ENCODE measurements at places on chromosomes 3 and 15. TPM values are rescaled to one million over a fixed set of nuclear protein-coding genes. Genes with fewer than 3 reads are reported as not detected.

Gene SLC28A1
- total RNA-seq: not detected

Gene CCDC54
- not detected for total RNA-seq

DNA sequence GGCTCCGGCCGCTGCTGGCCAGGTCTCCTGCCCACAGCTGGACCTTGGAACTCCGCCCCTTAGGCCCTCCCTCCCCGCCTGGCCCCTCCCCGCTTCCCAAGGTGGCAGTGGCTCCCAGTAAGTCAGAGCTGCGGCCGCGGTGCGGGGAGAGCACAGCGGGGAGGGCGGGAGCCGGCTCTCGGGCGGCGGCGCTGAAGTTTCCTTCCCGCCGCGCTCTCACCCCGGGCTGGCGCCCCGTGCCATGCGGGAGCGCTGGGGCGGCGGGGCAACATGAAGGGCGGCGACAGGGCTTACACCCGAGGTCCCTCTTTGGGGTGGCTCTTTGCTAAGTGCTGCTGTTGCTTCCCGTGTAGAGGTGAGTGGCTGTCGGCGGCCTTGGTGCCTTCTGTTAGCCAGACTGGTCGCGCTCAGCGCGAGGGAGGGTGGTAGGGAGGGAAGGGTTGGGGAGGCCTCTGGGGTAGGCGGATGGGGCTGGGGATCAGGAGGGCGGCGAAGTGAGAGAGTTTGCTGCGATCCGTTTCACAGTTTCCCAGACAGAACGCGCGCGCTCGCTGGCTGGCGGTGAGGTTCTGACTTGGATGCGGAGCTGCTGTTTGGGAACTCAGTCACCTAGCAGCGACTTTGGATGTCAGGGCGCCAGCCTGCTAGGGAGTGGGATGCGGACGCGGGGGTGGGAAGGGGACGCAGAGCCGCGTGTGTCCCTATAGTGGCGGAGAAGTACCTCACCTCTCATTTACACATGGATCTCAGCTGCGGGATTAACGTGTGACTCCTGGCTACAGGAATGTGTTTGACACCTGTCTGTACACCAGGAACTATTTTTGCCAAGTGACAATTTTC, 145.5 kb upstream of the UMPS start:
- DNase-seq: peak; percentile 41

DNA sequence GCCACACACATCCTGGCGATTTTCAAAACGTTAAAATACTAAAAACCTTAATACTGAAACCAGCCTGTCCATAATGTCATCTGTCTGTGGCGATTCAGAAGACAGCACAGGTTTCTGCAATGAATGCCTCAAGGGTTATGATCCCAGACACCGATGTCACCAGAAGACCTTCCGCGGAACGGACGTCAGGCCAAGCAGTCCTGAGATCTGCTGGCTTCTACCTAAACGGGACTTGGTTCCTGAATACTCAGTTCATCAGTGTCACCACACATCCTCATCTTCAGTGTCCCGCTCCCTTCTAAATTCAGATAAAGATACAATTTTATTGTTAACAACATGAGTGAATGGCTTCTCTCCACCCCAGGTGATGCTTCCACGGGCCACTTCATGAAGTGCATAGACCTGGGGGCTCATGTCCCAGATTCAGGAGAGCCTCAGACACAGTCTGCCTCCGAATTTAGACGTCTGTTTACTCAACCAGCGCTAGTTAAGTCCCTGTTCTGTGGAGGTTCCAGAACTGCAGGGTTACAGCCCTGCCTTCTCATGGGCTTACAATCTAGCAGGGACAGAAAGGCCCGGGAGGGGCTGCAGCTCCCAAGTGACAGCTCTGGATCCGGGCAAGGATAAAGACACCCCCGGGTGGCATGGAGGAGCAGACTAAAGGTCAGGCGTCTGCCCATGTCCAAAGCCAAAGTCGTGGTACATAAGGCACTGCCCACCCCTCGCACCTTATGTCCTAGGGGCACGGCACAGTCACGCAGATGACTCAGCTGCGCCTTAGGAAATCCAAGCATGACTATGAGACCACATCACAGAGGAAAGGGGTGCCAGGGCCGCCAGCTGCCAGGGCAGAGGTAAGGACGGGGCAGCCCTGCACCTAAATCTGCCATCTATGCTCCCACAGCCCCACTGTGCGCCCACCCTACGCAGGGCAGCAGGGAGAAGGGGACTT, 75.9 kb downstream of the VGLL4 start:
- peak; percentile 92 for DNase-seq

DNA sequence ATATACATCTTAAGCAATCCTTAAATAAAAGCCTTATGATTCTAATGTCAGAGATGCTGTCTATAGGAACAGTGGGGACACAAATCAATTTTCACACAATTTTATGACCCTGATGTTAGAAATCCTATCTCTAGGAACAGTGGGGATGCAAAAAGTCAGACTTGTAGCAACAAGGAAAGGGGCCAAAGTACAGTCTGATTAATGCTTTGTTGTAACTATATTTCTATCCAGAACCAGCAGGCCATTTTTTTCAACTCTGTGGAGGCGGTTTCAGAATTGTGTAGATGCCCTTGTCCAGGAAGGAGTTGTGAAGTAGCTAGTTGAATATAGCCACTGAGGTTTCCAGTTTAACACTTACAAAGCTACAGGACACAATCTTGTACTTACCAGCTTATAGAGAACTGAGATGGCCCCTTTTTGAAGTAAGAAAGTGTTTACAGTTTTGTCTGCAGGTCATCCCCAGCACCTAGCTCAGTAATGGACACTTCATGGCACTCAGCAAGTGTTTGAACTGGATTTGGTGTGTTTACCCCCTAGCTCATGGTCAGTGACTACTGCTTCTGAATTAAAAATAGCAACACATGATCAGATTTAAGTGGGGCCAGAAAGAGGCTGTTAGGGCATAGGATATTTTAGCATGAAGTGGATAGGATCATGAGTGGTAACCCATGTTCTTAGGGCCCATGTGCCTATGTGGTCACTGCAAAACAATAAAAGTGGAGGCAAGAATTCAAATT, 54.3 kb downstream of the RAB7A start:
- DNase-seq: no peak

Gene CELSR3
- total RNA-seq: 3.2 TPM

DNA sequence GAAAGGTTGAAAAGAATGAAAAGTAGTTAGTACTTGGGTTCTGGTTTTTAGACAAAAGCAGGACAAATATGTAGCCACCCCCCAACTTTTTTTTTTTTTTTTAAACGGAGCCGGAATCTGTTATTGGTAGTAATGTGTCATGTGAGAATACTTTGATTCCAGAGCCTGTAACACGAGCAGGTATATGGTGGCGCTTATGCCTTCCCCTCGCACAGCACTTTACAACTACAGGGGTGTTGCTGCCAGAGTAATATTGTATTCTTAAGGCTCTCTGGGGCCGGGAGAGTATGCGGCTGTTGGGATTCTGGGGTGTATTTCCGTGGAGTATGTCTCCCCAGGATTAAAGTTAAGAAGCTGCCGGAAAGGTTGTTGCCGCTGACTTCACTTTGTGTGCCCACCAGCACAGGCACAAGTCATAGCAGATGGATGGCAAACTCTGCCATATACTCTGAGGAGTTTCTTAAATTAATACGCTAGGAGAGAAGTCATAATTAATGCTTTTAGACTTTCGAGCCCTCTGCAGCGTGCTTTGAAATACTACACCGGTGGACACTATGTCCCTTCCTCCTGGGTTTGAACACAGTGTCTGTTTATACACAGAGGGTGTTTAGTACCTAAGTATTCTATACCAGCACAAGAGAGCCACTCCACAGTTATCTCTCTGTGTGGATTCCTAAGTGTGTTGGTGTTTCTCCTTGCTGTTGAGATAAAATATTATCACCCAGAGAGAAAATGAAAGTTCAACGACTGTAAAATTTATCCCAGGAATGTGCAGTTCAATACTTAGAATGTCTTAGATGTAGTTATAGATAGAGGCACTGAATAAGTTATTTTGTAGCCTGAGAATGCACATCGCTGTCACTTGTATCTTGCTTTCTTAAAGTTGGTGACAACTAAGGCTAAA, 1.4 kb downstream of the MBNL1 start:
- peak; percentile 68 for DNase-seq

Gene WDR72
- not detected for total RNA-seq

Gene SH2D7
- total RNA-seq: 0.31 TPM

Gene ITGA11
- 29.2 TPM for total RNA-seq

DNA sequence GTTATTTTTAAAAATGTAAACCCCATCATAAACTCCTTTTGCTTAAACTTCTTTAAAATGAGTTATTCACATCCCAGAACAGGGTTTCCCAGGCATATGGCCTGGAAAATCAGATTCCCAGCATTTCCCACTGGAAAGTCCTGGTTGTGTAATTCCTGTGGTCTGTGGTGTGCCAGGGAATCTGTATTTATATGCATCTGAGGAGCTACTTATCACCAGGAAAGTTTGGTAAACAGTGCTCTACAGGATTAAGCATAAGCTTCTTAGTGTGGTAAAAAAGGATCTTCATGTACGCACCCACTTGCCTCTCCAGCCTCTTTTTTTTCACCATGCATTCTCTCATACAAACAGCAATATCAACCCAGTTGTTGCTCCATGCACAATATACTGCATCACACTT, 28.2 kb downstream of the MEIS2 start:
- no peak for DNase-seq

DNA sequence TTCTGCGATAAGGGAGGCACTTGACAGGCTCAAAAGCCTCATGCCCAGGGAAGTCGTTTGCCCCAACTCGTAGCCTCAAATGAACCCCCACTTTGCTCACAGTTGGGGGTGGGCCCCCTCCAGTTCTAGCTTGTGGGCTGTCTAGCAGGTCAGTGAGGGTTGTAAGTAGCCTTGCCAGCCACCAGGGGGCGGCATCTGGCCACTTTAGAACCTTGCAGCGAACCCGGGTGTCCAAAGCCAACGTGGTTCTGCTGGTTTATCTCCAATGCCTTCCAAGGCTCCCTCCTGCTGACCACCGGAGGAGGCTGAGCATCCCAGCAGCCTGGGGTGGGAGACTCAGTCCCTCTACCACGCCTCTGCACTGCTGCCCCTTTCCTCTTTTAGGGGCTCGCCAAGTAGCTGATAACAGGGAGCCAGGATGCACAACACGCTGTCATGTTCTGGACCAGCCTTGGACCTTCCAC, 9.2 kb upstream of the RBSN start:
- peak; percentile 73 for DNase-seq

GRCh38 chr3:102484-102883, 94.1 kb upstream of the CHL1 start:
- no peak for DNase-seq

DNA sequence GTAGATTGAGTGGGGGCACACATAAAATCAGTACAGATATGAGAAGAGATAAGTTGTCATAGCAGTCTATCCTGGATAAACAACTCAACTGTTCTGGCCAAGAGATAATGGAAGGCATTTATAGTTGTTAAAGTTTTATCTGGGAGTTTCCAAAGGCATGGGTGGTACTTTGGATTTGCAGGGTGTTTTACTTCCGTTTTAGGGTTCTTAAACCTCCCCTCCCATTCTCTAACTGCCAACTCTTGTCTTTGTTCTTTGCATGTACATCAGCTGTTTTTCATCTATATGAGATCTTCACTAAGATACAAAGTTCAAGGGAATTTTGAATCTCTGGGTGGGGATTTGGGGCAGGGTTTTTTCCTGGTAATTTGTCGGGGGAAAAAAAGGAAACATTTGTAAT, 174.7 kb upstream of the CGNL1 start:
- no peak for DNase-seq

DNA sequence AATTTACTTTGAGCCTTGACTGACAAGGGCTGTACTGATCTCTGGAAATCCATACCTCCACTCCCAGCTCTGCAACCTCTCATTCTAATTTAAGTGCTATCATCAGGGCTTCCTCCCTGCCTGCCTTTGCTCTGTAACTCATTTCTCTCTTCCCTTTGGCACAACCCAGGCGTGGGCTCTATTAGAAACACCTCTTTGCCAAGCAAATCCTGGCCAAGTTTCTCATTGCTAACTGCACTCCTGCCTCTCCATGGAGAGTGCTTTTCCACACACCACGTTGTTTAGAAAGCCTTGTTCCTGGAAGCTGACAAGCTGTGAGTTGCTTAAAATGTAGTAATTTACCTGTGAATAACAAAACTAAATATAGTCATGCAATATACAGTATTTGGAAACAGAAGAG, 20.1 kb upstream of the FSTL1 start:
- DNase-seq: no peak

Gene LYZL4
- total RNA-seq: not detected

GRCh38 chr3:126245811-126246727, 65.7 kb upstream of the ALDH1L1 start:
- DNase-seq: peak; percentile 69

Gene CFAP100
- total RNA-seq: not detected

DNA sequence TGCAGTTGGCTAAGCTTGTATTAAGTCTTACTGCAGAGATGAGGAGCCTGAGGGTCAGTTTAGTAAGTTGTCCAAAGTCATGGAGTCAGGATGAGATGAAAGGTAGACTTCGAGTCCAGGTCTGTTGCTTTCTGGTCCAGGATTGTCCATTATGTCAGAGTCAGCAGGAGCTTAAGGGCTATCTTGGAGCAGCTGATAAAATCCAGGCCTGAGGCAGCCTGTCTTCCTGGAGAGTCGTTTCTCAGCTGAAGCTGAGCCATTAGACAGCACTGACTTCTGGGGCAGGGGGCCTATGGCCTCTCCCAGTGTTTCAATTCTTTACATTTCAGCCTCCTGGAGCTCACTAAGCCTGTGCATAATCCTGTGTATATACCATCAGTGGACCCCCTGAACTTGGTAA, 219.5 kb upstream of the GAP43 start:
- no peak for DNase-seq

- DNase-seq: no peak
These were observed 334.2 kb downstream of the LRTM1 start for GRCh38 chr3:54593653-54594052.

DNA sequence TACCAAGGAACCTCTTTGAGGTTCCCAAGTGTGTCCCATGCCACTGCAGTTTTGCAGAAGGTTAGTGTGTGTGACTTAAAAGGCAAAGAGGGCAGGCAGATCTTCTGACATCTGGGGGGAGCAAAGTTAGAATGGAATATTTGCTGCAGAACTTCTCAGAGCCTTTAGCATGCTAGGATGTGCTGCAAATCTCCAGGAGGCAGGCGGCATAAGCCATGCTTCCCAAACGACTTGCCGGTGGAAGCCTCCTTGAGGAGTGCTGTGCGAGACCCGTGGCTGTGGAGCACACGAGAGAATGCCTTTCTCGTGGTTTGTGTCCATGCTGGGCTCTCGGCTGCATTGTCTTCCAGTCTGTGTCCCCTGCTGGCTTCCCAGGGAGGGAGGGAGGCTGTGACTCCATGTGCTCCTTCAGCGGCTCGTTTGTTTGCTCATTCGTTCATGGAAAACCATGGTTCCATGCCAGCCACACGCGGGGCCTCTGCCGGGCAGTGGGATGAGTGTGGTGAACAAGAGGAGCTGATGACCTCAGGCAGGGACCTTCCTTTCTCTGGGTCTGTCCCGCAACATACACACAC, 13.8 kb downstream of the HDAC11 start:
- no peak for DNase-seq

- DNase-seq: no peak
These were observed 166.4 kb downstream of the SUCNR1 start for GRCh38 chr3:152039887-152040286.

GRCh38 chr3:172577987-172578570, 54.8 kb upstream of the TNFSF10 start:
- peak; percentile 67 for DNase-seq

GRCh38 chr15:80549191-80549590, 145.0 kb downstream of the ARNT2 start:
- DNase-seq: peak; percentile 71
